Activated naive CD8-positive, alpha-beta T cell treated with anti-CD3 and anti-CD28 coated beads for 36 hours (primary cell): ENCODE measurements at places on chromosomes 1 and 21. TPM values are rescaled to one million over a fixed set of nuclear protein-coding genes. Genes with fewer than 3 reads are reported as not detected.
A peak's percentile ranks its signal among the peaks of the same experiment; 100 is the strongest.

DNA sequence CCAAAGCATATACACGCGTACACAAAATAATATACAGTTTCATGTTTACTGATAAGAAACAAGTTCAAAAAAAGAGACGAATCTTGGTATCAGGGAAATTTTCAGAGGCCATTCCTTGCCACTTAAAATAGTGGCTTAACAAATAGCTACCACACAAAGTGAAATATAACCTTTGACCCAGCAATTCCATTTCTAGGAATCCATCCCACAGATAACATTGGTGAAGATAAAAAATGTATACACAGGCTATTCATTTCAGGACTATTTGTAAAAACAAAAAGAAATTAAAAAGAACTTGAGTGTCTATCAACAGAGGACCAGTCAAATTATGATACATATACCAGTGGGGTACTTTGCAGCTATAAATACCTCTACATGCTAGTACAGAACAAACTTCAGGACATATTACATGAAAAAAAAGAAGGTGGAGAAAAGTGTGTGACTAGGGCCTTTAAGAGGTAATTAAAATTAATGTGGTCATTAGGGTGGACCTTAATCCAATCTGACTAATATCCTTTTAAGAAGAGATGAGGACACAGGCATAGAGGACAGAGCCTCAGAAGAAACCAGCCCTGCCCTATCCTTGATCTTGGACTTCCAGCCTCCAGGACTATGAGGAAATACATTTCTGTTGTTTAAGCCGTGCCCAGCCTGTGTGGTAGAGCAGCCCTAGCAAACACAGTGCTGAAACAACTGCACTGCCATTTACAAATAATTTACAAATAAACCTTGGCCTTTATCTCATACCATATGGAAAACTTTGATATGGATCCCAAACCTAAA, 7.8 kb downstream of the UBE2G2 start:
- no peaks in the 10 kb centered on the region for H3K27me3 ChIP-seq
- peaks cover 45% of the 10 kb centered on the region for H3K36me3 ChIP-seq
- no peak for DNase-seq
- no peak overlapping the region for H3K4me3 ChIP-seq

The OR2T29 gene
- total RNA-seq, result not detected

GRCh38 chr21:42421018-42421793, 17.5 kb downstream of the UBASH3A start:
- peak overlapping the region; percentile 59 for H3K4me3 ChIP-seq
- peaks cover 93% of the 10 kb centered on the region for H3K36me3 ChIP-seq
- H3K27ac ChIP-seq, result peak overlapping the region; percentile 95
- peaks cover 86% of the 10 kb centered on the region for H3K4me1 ChIP-seq
- H3K27me3 ChIP-seq, result no peaks in the 10 kb centered on the region

GRCh38 chr1:218339267-218339831, 5.8 kb upstream of the TGFB2 start:
- H3K27me3 ChIP-seq, result peaks cover 16% of the 10 kb centered on the region
- no peaks in the 10 kb centered on the region for H3K4me1 ChIP-seq
- H3K27ac ChIP-seq, result no peak overlapping the region
- H3K4me3 ChIP-seq, result no peak overlapping the region

DNA sequence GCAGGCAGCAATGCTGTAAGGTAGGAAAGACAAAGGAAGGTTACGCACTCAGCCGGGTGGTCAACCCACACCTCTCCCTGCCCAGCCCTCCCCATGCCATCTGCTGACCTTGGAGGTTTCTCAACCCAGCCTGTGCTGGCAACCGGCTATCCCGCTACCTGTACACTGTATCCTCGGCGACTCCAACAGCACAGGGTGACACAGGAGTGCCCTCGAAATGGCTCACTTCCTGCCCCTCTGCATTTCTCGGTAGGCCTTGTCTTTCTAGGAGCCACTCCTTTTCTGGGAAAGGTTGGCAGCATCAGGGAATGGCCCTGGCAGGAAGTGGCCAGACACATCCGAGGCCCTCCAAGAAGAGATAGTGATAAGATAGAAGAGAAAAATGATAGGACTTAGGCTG, 124.0 kb downstream of the PROX1 start:
- no peaks in the 10 kb centered on the region for H3K36me3 ChIP-seq
- no peak for DNase-seq
- H3K4me1 ChIP-seq, result no peaks in the 10 kb centered on the region
- H3K27me3 ChIP-seq, result peaks cover 11% of the 10 kb centered on the region
- H3K27ac ChIP-seq, result no peak overlapping the region
- H3K4me3 ChIP-seq, result no peak overlapping the region

GRCh38 chr1:7467476-7468175, 303.5 kb upstream of the VAMP3 start:
- DNase-seq, result no peak
- H3K4me1 ChIP-seq, result no peaks in the 10 kb centered on the region
- no peak overlapping the region for H3K27ac ChIP-seq
- H3K27me3 ChIP-seq, result peaks cover 6% of the 10 kb centered on the region
- no peak overlapping the region for H3K4me3 ChIP-seq

DNA sequence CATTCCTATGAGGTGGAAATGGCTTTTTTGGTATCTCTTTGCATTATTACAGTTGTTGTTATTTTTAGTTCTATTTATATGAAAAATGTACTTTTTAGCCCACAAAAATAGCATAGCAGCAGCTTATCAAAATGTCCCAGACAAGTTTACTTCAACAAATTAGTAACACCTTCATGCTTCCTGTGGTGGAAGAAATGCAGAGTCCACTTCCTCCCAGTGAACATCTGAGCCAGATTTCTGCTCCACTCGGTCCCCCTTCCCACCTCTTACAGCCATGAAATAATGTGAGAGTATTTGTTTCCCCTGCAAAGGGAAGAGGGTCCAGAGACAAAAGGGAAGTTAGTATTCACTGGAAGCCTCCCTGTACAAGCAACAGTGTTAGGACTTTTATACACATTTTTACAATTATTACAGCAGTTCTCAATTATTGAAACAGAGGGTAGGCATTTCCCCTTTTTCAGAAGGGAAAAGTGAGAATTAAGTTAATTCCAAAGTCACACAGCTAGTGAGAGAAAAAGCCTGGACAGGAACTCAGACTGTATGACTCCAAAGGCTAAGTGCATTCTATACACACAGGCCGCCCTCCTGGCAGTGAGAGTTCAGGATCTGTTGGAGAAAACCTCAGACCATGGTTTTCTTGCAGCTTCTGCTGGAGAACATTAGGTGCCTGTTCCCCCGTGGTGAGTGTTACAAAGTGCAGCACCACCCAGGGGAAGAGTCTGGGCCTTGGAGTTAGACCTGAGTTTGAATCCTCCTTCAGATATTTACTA, 126.5 kb downstream of the PBX1 start:
- peaks cover 3% of the 10 kb centered on the region for H3K27me3 ChIP-seq
- H3K4me1 ChIP-seq, result no peaks in the 10 kb centered on the region
- H3K4me3 ChIP-seq, result no peak overlapping the region
- DNase-seq, result no peak

DNA sequence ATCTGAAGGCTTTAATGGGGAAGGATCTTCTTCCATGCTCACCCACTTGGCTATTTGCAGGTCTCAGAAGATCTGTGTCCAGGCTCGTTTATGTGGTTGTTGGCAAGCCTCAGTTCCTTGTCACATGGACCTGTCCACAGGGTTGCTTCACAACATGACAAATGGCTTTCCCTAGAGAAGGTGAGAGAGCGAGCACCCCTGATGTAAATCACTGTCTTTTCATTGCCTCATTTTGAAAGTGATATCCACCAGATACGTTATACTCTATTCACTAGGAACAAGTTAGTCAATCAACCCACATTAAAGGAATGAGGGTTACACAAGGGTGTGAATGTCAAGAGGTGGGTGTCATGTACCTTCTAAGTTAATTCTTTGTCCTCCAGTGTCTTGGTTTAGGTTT, 433.3 kb downstream of the RPS6KC1 start:
- no peak overlapping the region for H3K27ac ChIP-seq
- peaks cover 5% of the 10 kb centered on the region for H3K4me1 ChIP-seq
- H3K36me3 ChIP-seq, result no peaks in the 10 kb centered on the region
